NCI-H526 treated with DMSO at 0.1 percent for 48 hours (cell line): ENCODE measurements at places on chromosomes 3 and 15.

DNA sequence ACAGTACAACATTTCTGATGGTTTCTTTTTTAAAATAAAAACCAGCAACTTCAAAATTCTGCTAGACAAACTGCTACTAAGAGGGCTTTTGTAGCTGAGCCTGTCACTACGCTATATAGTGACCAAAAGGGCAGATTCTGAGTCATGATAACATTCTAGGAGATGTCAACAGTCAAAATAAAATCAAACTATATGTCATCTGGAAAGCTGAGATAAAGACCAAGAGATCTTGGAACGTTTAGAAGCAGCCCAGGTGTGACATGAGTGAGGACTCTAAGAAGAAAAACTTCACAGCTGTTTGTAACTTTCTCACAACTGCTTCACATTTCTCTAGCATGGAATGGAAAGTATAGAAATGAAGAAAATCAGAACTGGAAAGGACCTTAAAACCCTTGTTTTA is 84.6 kb downstream of the FILIP1L start:
- no peak for DNase-seq

GRCh38 chr15:63244976-63245645 is 32.3 kb upstream of the APH1B start:
- DNase-seq: no peak

DNA sequence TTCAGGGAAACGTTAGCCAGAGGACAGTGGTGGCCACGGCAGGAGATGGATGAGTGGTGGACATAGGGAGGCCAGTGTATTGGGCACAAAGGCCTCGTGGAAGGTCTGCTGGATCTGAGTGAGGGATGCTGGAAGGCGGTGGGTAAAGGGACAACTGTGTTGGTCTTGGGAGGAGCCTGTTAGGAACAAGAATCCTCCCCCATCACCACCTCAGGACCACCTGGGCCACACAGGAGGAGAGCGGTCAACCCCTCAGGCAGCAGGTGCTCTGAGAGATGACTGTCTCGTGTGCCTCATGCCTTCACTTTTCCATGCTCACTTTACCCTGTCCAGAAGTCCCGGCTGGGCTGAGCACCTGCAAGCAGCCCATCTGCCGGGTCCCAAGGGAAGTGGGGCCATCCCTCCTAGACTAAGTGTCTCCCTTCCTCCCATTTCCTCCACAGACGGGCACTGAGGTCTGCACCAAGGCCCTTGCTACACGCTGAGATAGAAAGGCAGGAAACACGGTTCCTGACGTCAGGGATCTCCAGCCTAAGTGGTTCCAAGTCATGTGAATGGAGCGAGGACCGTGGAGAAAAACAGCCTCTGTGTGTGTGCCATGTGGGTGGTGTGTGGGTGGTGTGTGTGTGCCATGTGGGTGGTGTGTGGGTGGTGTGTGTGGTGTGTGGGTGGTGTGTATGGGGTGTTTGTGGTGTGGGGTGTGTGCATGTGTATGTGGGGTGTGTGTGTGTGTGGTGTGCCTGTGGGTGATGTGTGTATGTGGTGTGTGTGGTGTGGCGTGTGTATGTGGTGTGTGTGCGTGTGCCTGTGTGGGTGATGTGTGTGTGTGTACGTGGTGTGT is 47.8 kb upstream of the CTSH start:
- no peak for DNase-seq

DNA sequence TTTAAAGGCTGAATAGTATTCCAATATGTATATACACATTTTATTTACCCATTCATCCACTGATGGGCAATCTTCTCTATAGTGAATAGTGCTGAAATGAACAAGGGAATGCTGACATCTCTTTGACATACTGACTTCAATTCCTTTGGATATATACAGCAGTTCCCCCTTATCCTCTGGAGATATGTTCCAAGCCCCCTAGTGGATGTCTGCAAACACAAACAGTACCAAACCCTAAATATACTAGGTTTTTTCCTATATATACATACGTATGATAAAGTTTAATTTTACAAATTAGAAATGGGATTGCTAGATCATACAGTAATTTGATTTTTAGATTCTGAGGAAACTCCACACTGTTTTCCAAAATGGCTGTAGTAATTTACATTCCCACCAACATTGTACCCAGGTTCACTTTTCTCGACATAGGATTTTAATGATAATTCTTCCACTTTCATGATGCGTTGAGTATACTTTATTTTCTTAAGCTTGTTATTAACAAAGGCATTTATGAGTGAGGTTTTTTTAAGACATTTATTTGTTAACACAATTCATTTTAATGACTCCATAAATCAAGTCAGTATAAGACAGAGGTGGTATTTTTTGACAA is 38.2 kb downstream of the VPS13C start:
- no peak for DNase-seq

- peak; percentile 33 for DNase-seq
Measured at GRCh38 chr3:65883613-65884012, 155.1 kb downstream of the MAGI1 start.

DNA sequence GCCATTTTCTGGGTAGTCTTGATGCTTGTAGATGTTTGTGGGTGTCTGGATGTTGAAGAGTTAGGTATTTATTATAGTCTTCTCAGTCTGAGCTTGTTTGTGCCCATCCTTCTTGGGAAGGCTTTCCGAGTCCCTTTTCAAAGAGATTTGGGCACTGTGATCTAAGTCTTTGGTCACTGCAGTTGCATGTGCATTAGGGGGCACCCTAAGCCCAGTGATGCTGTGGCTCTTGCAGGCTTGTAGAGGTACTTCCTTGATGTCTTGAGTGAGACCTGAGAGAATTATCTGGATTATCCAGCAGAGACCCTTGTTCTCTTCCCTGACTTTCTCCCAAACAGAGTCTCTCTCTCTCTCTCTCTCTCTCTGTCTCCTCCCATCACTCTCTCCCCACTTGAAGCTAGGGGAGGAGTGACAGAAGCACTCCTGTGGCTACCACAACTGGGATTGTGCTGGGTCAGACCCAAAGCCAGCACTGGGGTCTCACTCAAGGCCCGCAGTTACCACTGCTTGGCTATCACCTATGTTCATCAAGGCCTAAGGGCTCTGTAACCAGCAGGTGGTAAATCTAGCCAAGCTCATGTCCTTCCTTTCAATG is 68.5 kb downstream of the TMCO5A start:
- no peak for DNase-seq

- no peak for DNase-seq
Measured at GRCh38 chr3:10373686-10374261, 52.9 kb upstream of the SEC13 start.

DNA sequence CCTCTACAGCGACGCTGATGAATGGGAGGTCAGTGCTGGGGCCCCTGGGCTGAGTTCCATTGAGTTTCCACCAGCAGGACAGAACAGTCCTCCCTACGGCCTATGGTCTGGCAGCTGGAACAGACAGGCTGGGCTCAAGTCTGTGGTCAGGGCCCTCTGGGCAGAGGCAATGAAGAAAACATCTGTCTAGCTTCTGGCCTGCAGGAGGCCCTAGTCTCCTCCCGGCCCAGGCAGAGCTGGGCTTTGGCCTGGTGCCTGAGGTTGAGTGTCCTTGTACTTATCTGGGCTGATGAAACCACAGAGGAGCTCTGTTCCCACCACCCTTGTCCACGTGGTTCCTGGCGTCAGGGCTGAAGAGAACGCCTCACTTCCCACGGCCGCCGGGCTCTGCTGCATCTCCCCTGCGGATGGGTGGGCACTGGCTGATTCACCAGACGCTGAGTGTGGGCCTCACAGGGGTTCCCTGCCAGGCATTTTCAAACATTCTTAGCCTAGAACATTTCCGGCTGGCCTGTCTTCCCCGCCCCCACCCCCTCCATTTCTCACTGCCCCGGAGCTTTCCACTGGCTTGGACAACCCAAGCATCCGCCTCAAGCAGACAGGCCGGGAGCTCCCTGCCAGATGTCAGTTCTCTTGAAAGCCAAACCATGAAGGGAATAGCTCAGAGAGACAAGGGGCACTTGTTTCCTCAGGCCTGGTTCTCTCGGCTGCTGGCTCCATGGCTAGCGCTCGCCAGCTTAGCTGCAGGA is 20.3 kb downstream of the PPCDC start:
- DNase-seq: no peak
